Calu3 (cell line): ENCODE measurements at places on chromosomes 2 and 18. TPM values are rescaled to one million over a fixed set of nuclear protein-coding genes. Genes with fewer than 3 reads are reported as not detected.

The POTEF gene
- total RNA-seq, result not detected in 2 replicates

The CDH19 gene
- total RNA-seq, result 0.27 and 0.33 TPM in 2 replicates

The PTH2R gene
- total RNA-seq, result 0.71 TPM in 1 of 2 replicates, not detected in the other

The SERPINB5 gene
- total RNA-seq, result 34.0 and 34.1 TPM in 2 replicates

The NTSR2 gene
- total RNA-seq, result not detected in 2 replicates

The IL1RL1 gene
- 0.22 TPM in 1 of 2 replicates, not detected in the other for total RNA-seq

The RDH14 gene
- total RNA-seq, result 17.1 and 17.7 TPM in 2 replicates

The OR6B2 gene
- not detected in 2 replicates for total RNA-seq

The DSEL gene
- 28.0 and 32.2 TPM in 2 replicates for total RNA-seq

The EFEMP1 gene
- total RNA-seq, result 14.7 and 51.5 TPM in 2 replicates

The LNPK gene
- total RNA-seq, result 24.6 and 31.1 TPM in 2 replicates

The DNER gene
- total RNA-seq, result 0.88 and 1.1 TPM in 2 replicates

The FECH gene
- 16.7 and 23.4 TPM in 2 replicates for total RNA-seq

The NOSTRIN gene
- total RNA-seq, result 12.5 and 18.4 TPM in 2 replicates

The UGT1A8 gene
- total RNA-seq, result not detected in 2 replicates

The MALL gene
- 51.5 and 72.6 TPM in 2 replicates for total RNA-seq

The DTNB gene
- 17.3 and 27.3 TPM in 2 replicates for total RNA-seq

The AMER3 gene
- not detected in 2 replicates for total RNA-seq

The ALPG gene
- not detected in 2 replicates for total RNA-seq

The NEB gene
- 27.5 and 50.0 TPM in 2 replicates for total RNA-seq

The STON1 gene
- 0.86 and 1.3 TPM in 2 replicates for total RNA-seq

The SLC4A5 gene
- total RNA-seq, result 5.8 and 7.0 TPM in 2 replicates

The ENOSF1 gene
- total RNA-seq, result 88.5 and 102 TPM in 2 replicates

The M1AP gene
- not detected in 2 replicates for total RNA-seq

The LYG1 gene
- total RNA-seq, result 2.3 and 3.5 TPM in 2 replicates

The MOGAT1 gene
- total RNA-seq, result 35.9 and 51.2 TPM in 2 replicates

The TEX261 gene
- total RNA-seq, result 55.4 and 61.2 TPM in 2 replicates

The ZSWIM2 gene
- not detected in 2 replicates for total RNA-seq

The CMPK2 gene
- 26.6 and 76.6 TPM in 2 replicates for total RNA-seq

The ANKRD30B gene
- total RNA-seq, result not detected in 2 replicates

The POTEI gene
- not detected in 2 replicates for total RNA-seq

The CRACDL gene
- total RNA-seq, result 16.2 and 24.3 TPM in 2 replicates

The SETBP1 gene
- 5.3 and 6.0 TPM in 2 replicates for total RNA-seq

The INPP5D gene
- total RNA-seq, result not detected in 2 replicates

The LIPG gene
- total RNA-seq, result 36.6 and 44.0 TPM in 2 replicates

The CYTIP gene
- not detected in 2 replicates for total RNA-seq

The SLC4A3 gene
- total RNA-seq, result 14.9 and 20.2 TPM in 2 replicates

The LYG2 gene
- total RNA-seq, result not detected in 2 replicates

The TSHZ1 gene
- total RNA-seq, result 8.6 and 10.8 TPM in 2 replicates

The MEIS1 gene
- total RNA-seq, result 8.1 and 11.5 TPM in 2 replicates

The SCN7A gene
- total RNA-seq, result not detected in 2 replicates

The SKA1 gene
- 20.3 and 22.5 TPM in 2 replicates for total RNA-seq

The CPO gene
- 0.40 TPM in 1 of 2 replicates, not detected in the other for total RNA-seq

The C2orf80 gene
- total RNA-seq, result not detected in 2 replicates

The SIX3 gene
- not detected in 2 replicates for total RNA-seq
